T-helper 2 cell treated with Interferon-gamma antibody and Interleukin-4, amounts not matched to agents 5 μg/mL and 100 μg/mL, for 36 hours (primary cell): ENCODE measurements at places on chromosomes 11 and 22.

- no peak for DNase-seq
Measured at GRCh38 chr11:95877291-95877690, 46.6 kb downstream of the MTMR2 start.

GRCh38 chr11:64536997-64537396 is 54.0 kb upstream of the SLC22A12 start:
- DNase-seq = no peak

GRCh38 chr11:116342148-116342547 is 430.6 kb downstream of the BUD13 start:
- DNase-seq = no peak

GRCh38 chr11:6481924-6482275 is 599 bp downstream of the TIMM10B start:
- DNase-seq = no peak

DNA sequence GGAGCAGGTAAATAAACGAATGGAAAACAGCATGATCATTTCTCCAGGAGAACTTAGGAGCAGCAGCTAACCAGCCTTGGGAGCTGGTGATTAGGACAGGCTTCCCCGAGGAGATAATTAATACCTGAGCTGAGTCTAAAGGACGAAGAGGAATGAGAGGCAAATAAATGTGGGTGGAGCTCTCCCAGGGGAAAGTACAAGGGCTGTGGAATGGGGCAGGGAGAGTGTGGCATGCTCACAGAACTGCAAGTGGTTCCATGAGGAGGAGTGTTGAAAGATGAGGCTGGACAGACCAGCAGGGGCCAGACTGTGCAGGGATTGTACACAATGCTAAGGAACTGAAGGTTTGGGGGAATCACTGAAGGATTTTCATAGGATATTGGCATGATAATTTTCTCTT is 14.2 kb upstream of the TLCD5 start:
- no peak for DNase-seq
